H4 (cell line): ENCODE measurements at places on chromosomes 1 and 21.

DNA sequence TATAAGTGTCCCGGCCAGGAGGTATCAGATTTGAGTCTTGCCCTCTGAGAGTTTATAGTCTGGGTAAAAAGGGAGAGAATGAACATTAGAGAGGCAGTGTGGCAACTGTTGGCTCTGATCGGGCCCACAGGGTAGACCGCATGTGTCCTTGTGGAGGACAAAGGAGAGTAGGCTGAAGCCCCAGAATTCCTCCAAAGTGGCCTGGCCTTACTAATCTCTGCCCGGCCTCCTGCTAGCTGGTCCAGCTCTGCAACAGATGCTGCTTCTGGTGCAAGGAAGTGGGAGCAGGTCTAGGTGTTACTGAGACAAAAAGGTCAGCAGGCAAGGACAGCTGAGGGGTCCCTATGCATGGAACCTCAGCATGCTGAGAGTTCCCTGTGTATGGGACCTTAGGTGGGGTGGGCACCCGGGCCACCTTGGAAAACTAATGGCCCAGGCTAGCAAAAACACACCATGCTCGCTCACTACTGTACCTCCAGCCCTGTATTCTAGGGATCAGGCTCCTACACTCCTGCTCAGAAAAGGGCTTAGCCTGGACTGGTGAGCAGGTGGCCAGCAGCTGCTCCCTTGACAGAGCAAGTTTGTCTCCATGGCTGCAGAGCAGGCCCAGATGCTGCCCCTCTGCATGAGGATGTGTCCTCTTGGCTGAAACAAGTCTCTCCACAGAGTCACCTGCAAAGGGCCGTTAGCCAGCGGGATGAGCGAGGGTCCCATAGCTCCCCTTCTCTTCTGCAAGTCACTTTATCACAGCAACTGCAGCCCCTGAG, 30.3 kb upstream of the RGS16 start:
- DNase-seq = no peak

DNA sequence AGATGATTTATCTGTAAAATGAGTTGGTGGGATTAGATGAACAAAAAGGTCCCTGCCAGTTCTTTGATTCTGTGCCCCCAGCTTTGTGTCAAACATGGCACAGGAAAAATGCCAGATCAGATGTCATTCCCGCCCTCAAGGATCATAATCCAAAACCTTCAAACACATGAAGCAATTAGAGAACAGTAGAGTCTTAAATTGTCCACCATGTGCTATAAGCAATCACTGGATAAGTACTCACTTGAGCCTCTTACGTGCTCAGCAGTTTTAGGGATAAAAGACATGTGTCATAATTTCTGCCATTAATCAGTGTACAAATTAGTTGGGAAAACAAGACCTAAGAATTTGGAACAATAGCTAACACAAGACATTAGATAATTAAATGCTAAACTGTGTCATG, 15.4 kb upstream of the KIAA0040 start:
- DNase-seq = no peak

- no peak for DNase-seq
Measured at GRCh38 chr21:36200081-36200561, 43.5 kb downstream of the DOP1B start.

DNA sequence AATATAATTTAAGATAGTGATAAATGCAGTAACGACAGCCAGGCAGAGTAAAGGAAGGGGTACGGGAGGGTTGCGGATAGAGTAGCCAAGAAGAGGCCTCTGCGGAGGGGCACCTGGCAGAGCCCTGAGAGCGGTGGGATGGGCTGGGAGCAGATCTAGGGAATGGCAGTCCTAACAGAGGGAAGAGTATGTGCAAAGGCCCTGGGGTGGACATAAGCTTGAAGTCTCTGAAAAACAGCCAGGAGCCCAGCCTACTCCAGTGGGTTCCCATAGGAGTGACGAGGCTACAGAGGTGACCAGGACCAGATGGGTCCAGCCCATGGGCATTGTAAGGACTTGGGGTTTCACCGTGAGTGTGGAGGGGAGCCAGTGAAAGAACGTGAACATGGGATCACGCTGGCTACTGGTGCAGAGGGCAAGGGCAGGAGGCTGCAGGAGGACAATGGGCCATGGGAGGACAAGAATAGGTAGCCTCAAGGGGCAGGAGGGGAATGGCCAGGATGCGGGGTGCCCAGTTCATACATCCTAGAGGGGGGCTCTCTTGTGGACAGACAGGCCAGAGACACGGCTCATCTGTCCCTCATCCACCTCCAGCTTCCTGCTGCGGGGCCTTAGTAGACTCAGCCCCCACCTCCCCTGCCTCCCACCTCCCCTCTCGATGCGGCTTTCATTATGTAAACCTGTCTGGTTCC, 185.7 kb upstream of the VAMP3 start:
- DNase-seq = no peak

DNA sequence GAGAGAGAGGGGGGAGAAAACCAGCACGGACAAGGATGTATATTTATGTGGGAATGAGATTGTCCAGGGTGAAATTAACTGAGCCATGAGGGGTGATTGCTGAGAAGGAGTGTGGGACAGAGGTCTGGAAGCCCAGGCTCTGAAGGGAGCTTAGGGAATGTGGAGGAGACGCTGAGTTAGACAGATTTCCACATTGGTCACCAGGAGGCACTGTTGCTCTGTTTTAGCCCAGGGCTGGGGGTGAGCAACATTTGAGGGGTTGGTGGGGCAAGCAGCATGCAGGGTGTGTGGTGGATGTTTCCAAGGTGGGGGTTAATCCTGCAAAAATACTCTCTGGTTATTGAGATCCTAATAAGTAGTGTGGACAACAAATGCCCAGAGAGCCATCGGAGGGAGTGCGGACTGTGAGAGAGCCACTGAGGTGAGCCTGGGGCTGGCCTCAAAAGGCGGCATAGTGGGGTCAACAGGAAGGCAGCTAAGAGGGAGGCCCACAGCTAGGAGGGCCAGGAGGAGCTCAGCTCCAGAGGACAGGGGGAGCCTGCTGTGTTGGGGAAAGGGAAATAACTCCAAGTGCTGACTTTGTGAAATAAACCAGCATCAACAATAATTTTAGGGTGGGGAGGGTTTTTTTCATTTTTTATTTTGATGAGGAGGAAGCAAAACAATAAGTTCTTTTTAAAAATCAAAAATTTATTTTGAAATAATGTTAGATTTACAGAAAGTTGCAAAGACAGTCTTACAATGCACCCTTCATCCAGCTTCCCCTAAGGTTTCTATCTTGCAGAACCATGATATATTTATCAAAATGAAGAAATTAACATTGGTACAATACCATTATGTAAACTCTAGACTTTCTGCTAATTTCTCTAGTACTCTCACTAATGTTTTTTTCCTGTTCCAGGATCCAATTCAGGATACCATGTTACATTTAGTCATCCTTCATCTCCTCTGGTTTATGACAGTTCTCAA, 82.8 kb upstream of the CD34 start:
- peak; percentile 20 for DNase-seq

GRCh38 chr21:37564341-37564923, 197.9 kb downstream of the DYRK1A start:
- DNase-seq = peak; percentile 99

DNA sequence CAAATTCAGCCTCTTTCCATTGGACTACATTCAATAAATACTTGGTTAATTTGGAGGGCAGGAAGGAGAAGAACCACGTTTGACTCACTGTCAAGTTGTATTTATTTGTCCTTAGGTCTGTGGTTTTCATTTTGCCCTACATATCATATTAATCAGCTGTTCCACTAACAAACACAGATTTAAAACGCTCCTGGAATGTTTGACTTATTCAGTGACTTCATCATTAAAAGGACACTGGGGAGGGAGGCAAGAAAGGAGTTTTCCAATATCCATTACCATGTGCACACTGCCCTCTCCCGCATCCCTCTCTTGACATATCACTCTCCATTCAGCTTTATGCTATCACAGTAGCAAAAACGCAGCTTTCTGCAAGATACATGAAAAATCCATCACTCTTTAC, 98.2 kb upstream of the C1orf87 start:
- DNase-seq = peak; percentile 70

- DNase-seq = no peak
Measured at GRCh38 chr1:213564215-213564659, 423.5 kb upstream of the PROX1 start.
